Progenitor cell of endocrine pancreas (in vitro differentiated cells): ENCODE measurements at places on chromosomes 1 and 21.

DNA sequence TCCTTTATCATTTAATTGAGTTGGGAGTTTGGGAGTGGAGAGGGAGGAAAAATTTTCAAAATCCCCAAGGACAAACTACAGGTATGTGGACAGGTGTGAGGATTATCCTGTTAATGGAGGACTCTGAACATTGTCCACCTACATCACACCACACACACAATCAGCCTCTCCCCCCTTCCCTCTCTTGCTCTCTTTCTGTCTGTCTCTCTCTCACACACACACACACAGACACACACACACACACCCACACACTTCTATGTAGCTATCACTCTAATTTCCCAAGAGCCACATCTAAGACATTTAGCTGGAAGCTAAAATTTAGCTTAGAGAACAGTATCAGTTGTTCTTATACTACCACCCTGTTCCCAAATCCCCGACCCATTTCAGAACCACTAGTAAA, 1.5 kb downstream of the S100A8 start:
- DNase-seq: no peak

- no peak for DNase-seq
Measured at GRCh38 chr1:175409938-175410337, 217.4 kb upstream of the KIAA0040 start.

GRCh38 chr21:41149199-41149598, 18.8 kb upstream of the BACE2 start:
- DNase-seq: no peak

DNA sequence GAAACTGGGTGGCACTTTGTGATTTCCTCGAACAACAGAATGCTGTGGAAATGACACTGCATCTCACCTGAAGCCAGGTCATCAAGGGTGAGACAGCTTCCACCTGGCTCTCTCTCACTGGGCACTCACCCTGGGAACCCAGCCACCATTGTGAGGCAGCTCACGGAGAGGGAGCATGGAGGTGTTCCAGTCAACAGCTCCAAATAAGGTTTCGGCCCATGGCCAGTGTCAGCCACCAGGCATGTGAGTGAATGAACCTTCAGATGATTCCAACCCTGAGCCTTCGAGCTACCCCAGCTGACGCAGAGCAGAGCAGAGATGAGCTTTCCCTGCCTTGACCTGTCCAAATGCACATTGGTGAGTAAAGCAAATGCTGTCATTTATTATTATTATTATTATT, 58.1 kb downstream of the SYDE2 start:
- DNase-seq: no peak

DNA sequence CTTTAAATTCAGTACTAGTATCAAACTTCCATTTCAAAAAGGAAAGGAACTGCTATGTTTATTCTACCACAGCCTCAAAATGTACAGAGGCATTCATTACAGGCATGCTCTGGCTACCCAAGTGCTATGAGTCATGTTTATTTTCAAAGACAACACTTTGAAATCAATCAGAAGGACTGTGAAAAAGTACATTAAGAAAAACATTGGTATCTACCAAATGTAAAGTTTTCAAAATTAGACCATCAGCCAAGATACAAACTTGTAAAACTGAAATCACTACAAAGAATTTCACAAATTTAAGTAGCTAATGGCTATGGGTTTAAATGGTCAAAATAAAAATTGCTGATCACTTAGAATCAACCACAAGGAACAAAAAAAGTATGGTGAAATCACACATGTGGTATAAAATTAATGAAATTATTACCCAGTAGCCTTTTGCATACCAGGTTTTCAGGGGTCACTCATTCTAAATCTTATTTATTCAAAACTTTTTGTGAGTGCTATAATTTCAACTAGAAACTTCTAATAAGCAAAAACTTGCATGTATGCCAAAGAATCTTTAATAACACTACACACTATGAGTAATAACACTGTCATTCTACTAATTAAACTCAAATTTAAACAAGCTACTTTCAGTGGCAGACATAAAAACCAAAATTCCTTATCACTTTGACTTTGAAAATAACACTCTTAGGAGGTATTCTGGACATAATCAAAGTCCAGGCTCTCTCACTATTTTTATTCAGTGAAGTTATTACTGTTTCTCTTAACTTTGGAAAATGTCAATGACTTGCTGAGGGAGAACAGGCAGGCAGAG, 49.2 kb downstream of the ENAH start:
- DNase-seq: no peak

DNA sequence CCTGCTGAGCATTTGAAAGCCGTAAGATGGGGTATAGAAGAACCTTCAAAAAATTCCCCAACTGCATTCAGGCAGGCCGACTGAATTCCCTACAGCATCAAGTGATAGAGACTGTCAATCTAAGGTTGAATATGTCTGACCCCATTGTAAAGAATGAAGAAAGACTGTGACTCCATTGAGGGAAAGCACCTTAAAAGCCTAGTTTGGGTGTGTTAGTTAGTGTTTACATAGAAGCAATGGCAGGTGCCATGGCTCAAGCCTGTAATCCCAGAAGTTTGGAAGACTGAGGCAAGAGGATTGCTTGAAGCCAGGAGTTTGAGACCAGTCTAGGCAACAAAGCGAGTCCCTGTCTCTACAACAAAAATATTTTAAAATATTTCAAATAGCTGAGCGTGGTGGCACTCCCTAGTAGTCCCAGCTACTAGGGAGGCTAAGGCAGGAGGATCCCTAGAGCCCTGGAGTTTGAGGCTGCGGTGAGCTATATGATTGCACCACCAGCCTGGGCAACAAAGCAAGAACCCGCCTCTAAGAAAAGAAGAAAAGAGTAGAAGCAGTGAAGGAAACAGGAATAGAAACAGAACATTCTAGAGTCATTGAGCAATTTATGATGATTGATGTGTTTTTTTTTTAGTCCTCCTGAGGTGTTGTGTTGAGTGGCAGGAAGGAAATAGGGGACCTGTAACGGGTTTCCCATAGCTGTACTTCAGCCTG, 15.4 kb downstream of the POLR3GL start:
- no peak for DNase-seq

DNA sequence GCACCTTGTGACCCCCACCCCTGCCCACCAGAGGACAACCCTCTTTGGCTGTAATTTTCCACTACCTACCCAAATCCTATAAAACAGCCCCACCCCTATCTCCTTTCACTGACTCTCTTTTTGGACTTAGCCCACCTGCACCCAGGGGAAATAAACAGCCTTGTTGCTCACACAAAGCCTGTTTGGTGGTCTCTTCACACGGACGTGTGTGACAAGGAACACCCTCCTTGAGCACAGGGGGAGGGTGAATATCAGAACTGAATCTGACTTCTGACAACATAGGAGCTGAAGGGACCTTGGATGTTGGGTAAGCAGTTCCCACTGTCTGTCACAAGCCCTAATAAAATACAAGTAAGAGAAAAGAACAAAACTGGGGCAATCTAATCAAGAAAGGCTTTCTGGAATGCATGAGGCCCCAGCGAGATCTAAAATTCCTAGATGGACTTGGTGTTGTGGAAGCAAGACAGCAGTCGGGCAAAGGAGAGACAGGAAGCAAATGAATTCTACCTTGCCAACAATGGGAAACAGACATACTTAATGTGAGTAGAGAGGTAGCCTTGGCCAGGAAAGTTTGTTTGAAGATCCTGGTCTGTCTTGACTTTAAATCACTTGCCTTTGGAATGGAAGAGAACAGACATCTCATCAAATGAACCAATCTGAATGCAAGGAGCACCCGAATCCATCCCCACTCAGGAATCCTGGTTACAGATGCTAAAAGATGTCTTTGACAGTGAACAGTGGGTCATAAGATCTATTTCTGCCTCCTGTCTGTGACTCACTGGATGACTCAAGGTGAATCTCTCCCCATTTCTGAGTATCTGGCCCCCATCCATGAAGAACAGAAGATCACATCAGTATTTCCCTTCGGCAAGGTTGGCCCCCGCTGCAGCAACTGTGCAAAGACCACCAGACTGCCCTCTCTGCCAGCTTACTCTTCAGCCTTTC, 53.3 kb downstream of the OLFML3 start:
- DNase-seq: no peak

GRCh38 chr1:51968632-51969031, 21.9 kb downstream of the RAB3B start:
- DNase-seq: no peak

DNA sequence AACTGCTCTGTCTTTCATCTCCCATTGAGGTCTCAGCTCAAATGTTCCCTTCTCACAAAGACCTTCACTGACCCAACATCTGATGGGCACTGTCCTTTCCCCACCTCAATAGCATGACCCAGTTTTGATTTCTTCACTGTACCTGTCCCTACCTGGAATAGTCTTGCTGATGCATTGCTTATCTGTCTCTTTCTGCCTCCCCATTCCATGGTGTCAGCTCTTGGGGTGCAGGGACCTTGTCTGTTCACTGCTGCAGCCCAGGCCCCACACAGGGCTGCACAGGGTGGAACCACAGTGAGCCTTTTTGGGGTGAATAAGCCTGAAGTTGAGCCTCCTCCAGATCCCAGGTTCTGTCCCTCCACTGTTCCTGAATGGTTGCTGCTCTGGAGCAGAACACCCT, 414.9 kb downstream of the PTPRU start:
- DNase-seq: peak; percentile 1

DNA sequence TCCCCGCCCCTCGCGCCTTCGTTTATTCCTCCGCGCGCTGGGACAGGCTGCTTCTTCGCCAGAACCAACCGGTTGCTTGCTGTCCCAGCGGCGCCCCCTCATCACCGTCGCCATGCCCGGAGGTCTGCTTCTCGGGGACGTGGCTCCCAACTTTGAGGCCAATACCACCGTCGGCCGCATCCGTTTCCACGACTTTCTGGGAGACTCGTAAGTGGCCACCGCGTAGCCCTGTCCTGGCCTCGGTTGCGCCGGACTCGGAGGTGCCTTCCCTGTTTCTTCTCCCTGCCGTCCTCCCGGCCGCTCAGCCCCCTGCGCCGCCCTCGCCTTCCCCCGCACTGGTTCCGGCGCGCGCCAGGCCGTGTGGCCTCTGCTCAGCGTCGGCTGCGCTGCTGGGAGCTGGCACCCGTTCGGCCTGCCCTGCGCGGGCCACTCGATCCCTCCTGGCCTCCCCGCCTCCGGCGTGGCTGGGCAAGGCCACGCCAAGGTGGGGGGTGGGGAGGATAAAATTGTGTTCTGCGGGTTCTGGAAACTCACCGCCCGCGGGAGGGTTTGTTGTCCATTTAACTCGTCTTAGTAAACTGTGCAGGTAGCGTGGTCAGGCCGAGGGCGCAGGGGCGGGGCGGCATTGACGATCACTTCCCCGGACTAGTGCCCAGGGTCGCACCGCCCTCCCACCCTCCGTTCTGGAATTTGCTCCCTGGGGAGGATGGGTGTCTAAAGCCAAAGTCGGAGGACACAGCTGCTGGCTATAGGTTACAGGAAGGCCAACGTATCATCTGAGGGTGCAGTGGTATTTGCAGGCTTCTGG, at the start of gene PRDX6:
Gene PRDX6, plus strand, starts transcription at position 50 of the 808 bp plus-strand sequence. Its CDS starts 63 bp downstream, at position 113.
- DNase-seq: peak; percentile 37

DNA sequence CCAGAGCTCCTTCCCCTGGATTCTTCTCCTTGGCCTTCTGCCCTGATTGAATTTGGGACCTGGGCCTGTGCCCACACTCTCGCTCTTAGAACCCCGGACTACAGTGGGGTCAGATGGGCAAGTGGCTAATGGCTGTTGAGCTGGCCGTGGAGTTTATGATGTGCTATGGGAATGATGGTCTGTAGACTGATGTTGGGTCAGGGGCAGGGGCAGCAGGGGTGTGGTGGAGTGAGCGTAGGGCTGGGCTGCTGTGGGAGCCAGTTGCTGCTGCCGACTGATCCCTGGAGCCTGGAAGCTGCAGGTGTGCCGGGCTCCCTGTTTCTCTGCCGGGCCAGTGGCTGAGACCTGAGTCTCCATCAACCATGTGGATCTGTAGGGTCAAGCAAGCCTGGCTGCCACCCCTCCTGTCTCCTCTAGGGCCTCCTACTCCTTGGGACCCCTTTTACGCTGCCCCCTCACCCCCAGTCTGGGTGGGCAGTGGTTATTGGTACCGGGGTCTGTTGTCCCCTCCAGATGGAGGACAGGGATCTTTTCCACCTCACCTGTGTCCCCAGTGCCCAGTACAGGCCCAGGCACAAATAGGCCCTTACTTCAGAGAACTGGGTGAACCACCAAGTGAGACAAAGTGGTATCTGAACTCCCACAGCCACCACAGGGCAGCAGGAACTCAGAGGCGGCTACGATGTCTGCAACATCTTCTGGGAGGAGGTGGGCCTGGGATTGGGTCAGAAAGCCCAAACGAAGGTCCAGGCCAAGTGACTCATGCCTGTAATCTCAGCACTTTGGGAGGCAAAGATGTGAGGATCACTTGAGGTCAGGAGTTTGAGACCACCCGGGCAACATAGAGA, 5.1 kb downstream of the PODN start:
- no peak for DNase-seq

- no peak for DNase-seq
Measured at GRCh38 chr1:178969226-178969987, 56.3 kb upstream of the FAM20B start.

- DNase-seq: no peak
Measured at GRCh38 chr1:223706077-223706973, 6.0 kb upstream of the CAPN2 start.

DNA sequence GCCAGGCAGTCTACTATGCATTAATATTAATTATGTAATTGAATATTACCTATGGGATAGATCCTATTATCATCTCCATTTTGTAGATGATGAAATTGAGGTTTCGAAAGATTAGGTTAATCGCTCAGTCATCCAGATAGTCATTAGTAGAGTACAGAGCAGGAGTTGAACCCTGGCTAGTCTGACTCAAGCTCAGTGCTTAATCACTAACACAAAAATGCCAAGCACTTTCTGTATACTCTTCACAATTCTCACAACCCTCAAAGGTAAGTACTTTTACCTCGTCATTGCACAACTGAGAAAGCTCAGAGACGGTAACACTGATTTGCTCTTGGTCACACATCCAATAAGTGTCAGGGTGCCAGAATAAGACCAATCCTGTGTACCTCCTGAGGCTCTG, 280.2 kb upstream of the PLXNA2 start:
- DNase-seq: no peak

- no peak for DNase-seq
Measured at GRCh38 chr1:243605604-243606003, 244.4 kb downstream of the AKT3 start.

GRCh38 chr1:155463865-155464650, 98.5 kb downstream of the ASH1L start:
- DNase-seq: no peak

- DNase-seq: no peak
Measured at GRCh38 chr1:15038232-15039016, 115.1 kb upstream of the TMEM51 start.
